ENCODE measurements at places on chromosomes 7 and 10. TPM values are rescaled to one million over a fixed set of nuclear protein-coding genes. Genes with fewer than 3 reads are reported as not detected.
A peak's percentile ranks its signal among the peaks of the same experiment; 100 is the strongest.

DNA sequence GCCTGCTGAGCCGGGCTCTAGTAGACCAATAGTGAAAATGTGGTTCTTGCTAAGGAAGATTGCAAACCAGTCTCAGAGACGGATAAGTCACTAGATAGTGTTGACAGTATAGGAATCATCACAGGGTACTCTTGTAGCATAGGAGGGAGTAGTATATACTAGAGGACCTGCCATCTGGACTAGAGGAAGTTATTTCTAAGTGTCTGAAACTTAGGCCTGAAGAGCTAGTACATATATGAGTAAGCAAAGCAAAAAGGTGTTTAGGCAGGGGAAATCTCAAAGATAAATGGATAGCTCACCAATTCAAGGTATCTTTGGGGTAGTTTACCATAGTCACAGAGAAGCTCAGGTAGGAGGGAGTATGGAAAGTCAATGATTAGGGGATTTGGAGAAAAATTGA, 428.1 kb downstream of the CNTNAP2 start:
- no peak for DNase-seq
- H3K27ac ChIP-seq: no peak overlapping the region
- H3K4me1 ChIP-seq: no peaks in the 10 kb centered on the region
- no peaks in the 10 kb centered on the region for H3K27me3 ChIP-seq
- no peaks in the 10 kb centered on the region for H3K36me3 ChIP-seq
- H3K4me3 ChIP-seq: no peak overlapping the region

- peak overlapping the region; percentile 91 for H3K27ac ChIP-seq
- no peaks in the 10 kb centered on the region for H3K36me3 ChIP-seq
- H3K4me3 ChIP-seq: no peak overlapping the region
- peaks cover 61% of the 10 kb centered on the region for H3K4me1 ChIP-seq
- H3K27me3 ChIP-seq: no peaks in the 10 kb centered on the region
Observed at GRCh38 chr10:132467464-132468149, 70.0 kb upstream of the INPP5A start.

GRCh38 chr7:46806856-46807255, 775.1 kb downstream of the TNS3 start:
- H3K27me3 ChIP-seq: no peaks in the 10 kb centered on the region
- no peaks in the 10 kb centered on the region for H3K36me3 ChIP-seq
- no peak for DNase-seq

DNA sequence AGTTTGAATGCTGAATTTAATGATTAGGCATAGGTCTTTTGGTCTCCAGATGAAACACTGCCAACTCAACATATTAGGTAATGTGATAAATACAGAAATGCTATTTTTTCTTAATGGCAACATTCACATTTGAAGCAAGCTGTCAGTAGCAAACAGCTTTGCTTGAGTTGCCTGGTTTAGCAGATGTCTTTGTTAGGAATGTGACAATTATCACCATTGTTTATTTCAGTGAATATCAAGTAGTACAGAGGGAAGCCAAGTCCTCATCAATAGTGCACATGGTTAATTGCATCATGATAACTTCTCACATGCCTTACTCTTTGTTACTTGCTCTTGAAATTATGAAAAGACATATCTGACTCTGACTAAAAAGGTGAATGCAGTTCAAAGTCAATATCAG, 23.7 kb upstream of the SEPTIN7 start:
- no peak overlapping the region for H3K4me3 ChIP-seq
- DNase-seq: no peak
- H3K27me3 ChIP-seq: no peaks in the 10 kb centered on the region
- no peak overlapping the region for H3K27ac ChIP-seq
- H3K4me1 ChIP-seq: no peaks in the 10 kb centered on the region
- H3K36me3 ChIP-seq: no peaks in the 10 kb centered on the region

DNA sequence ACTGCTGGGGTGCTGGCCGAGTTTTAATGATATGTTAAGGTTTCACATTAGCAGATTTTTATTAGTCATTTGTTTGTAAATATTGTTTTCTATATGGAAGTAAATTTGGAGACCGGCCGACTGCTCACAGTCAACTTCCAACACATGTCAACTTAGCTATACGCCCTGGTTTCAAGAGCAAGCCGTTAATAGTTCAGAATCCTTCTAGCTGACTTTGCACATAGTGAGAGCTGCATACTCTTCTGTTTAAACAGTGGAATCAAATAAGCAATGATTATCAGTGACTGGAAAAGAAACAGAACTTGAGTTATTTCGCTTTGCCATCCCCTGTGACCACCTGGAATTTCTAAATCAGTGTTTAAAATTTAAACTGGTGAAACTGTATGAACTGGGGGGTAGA, 109.9 kb downstream of the PFKFB3 start:
- no peak overlapping the region for H3K27ac ChIP-seq
- H3K27me3 ChIP-seq: no peaks in the 10 kb centered on the region

- H3K4me1 ChIP-seq: peaks cover 11% of the 10 kb centered on the region
- no peaks in the 10 kb centered on the region for H3K36me3 ChIP-seq
- H3K27ac ChIP-seq: no peak overlapping the region
- no peaks in the 10 kb centered on the region for H3K27me3 ChIP-seq
Observed at GRCh38 chr10:86878983-86879713, 78.3 kb downstream of the MMRN2 start.

DNA sequence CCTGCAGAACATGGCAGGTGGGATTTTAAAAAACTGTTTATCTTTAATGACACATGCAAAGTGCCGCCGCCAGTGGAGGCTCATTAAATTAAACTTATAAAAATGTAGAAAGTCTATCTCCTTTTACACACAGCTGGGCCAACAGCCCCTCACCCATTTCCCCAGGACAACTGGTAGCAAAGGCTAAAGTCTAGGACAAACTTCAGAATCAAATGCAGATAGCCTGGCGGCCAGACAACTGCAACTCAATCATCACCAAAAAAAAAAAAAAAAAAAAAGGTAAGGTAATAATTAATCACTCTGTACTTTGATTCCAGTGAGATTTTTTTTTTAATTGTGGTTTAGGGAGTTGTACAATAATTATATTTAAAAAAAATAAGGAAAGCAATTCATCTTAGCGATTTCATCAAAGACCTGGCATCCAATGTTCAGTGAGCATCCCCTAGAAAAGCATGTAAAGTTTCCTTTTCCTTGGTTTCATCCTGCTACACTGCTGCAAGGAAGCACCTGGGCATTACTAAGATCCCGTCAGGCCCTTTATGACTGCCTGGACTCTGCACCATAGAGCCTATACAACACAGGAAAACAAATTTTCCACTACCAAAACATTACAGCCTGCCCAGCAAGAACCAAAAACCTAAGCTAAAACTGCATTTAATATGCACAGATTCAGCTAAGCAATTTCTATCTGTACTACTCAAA, 98.5 kb downstream of the GRB10 start:
- H3K27ac ChIP-seq: peak overlapping the region; percentile 65
- H3K36me3 ChIP-seq: no peaks in the 10 kb centered on the region
- H3K4me1 ChIP-seq: peaks cover 5% of the 10 kb centered on the region
- no peak for DNase-seq
- no peaks in the 10 kb centered on the region for H3K27me3 ChIP-seq

- H3K4me1 ChIP-seq: no peaks in the 10 kb centered on the region
- H3K36me3 ChIP-seq: no peaks in the 10 kb centered on the region
- peak; percentile 77 for DNase-seq
- H3K27ac ChIP-seq: no peak overlapping the region
- no peaks in the 10 kb centered on the region for H3K27me3 ChIP-seq
- no peak overlapping the region for H3K4me3 ChIP-seq
Observed at GRCh38 chr7:107843184-107843583, 40.2 kb upstream of the SLC26A3 start.

TMEM225B gene
- not detected for total RNA-seq

AZGP1 gene
- 17.1 TPM for total RNA-seq

OR2A42 gene
- total RNA-seq: not detected

CPA1 gene
- not detected for total RNA-seq

NUPR2 gene
- total RNA-seq: 2.4 TPM

AKR1C8 gene
- total RNA-seq: not detected
